ENCODE measurements at places on chromosomes 13 and 19.

- DNase-seq, result no peak
Observed at GRCh38 chr19:49888510-49888824, 8.2 kb downstream of the IL4I1 start.

DNA sequence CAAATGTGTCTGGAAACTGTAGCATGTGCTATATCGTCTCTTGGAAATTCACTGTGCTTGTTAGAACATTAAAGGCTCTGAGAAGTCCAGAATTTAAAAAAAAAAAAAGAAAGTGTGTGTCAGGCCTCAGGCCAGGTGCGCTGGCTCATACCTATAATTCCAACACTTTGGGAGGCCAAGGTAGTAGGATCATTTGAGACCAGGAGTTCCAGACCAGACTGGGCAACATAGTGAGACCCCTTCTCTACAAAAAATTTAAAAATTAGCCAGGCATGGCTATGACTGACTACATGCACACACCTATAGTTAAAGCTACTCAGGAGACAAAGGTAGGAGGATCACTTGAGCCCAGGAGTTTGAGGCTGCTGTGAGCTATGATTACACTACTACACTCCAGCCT is 4.9 kb downstream of the HNRNPUL1 start:
- DNase-seq, result no peak

GRCh38 chr19:47272448-47273312 is 2.0 kb upstream of the INAFM1 start:
- DNase-seq, result no peak

DNA sequence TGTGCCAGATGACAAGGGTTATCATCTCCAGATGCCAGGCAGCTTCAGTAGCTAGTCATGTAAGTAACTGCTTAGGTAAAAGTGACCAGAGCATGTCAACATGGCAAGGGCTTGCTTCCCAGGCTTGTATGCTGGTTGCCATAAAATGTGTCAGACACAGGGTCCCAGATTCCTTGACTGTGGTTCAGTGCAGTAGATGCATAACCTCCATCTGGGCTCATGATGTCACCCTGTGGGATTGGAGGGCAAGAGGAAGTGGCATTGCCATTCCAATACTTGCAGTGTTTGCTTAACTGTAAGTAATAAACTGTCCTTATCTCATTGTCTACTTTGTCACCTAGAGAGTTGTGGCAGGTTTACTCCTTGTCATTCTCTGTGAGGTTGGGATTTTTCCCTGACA is 226.8 kb downstream of the PCDH17 start:
- DNase-seq, result no peak

DNA sequence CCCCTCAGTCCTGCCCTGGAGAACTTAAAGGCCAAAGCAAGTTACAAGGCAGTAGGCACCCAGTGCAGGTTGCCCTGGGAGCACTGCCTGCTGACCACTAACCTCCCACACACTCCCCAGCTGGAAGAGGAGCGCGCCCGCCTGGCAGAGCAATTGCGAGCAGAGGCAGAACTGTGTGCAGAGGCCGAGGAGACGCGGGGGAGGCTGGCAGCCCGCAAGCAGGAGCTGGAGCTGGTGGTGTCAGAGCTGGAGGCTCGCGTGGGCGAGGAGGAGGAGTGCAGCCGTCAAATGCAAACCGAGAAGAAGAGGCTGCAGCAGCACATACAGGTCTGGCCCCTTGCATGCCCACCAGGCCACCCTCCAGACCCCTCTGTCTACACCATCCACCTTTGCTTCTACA is 61.1 kb downstream of the KCNC3 start:
- no peak for DNase-seq

GRCh38 chr13:51047434-51048165 is 63.5 kb downstream of the C13orf42 start:
- DNase-seq, result no peak

DNA sequence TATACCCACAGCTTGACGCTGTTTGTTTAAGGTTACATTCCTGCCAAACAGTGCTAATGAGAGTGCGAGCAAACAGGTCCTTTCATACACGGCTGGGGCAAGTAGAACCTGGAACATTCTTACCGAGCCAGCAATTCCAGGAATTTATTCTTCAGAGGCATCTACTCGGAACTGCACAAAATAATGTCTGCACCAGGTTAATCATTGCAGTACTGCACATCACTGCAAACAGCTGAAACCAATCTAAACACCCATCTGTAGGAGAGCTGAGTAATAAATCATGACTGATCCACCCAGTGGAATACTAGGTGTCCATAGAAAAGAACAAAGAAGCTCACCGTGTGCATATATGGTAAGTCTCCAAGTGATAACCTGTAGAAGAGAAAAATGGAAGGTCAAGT is 1.2 kb upstream of the ZNF579 start:
- no peak for DNase-seq

DNA sequence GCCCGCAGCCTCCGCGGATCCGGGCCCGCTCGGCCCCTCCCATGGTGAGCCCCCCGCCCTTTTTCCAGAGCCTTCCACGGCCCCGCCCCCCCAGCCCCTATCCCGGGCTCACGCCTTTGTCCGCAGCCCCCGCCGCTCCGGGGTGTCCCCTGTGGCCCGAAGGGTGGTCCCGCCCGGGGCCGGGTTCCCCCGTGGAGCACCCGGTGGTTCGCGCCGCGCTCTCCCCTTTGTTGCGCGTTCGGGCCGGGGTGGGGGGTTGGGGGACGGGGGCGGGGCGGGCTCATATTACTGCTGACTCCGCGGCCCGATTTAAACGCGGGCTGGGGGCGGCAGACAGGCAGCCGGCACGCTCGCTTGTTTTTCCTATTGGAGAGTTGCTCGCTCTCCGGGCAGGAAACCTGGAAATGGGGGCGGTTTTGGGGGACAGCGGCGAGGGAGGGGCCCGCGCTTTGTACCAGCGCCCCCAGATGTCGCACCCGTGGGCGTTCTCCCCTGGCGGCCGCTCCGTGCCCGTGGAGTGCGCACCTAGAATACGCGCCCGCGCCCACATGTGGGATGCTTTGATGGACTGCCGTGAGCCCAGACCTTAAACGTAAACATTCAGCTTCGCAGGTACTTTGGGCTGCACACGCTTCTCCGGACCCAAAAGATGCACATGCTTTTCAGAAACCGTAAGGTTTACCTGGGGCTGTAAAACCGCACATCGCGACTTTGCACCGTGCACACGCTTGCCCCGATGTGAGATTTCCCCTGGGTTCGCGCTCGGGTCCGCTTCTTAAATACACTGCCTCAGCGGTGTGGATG is 699 bp downstream of the PTOV1 start:
- DNase-seq, result no peak

- DNase-seq, result no peak
Observed at GRCh38 chr13:102580552-102581169, 16.1 kb upstream of the TPP2 start.

DNA sequence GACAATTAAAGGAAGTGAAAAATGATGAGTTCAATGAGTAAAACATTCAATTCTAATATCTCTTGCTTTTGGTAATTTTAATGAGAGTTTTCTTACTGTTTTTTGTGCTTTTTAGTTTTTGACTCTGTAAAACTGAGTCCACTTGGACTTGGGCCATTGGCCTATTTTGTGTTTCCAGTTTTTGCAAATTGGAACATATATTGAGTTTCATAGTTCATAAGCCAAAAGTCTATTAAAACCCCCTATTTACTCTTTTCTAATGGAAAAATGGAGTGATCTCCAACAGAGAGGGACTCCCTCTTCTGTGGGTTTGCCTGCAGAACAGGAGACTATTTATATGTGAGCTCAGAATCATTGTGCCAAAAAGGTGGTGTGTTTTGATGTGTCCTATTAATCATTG is 219.7 kb upstream of the SPRY2 start:
- DNase-seq, result no peak

DNA sequence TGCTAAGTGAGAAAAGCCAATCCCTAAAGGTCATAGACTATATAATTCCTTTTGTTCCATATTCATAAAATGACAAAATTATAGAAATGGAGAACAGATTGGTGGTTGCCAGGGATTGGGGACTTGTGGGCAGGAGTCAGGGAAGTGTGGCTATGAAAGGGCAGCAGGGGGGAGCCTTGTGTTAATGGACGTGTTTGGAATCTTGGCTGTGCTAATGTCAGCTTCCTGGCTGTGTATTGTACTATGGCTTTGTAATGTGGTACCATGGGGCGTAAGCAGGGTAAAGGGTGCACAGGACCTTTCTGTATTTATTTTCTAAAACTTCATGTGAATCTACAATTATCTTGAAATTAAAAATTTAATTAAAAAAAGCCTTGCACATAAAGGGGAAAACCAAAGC is 248.5 kb downstream of the UQCRFS1 start:
- no peak for DNase-seq

DNA sequence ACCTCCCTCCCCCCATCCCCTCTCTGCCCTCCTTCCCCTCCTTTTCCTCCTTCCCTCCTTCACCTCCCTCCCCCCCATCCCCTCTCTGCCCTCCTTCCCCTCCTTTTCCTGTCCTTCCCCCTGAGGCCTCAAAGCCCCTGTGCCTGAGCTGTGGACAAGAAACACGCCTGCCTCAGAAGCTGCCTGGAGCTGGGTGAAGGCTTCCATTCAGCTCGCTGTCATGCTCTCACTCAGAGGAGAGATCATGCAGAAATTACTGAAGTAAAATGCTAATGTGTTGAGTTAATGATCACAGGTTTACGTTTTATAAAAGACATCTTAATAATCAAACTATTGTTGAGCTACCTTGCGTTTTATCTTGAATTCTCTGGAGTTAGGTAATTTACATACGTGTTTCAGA is 114.5 kb downstream of the ATP11A start:
- DNase-seq, result no peak

GRCh38 chr19:56617531-56617930 is 22.4 kb downstream of the ZNF71 start:
- no peak for DNase-seq

GRCh38 chr19:7873304-7874075 is 700 bp downstream of the PRR36 start:
- DNase-seq, result no peak

- no peak for DNase-seq
Observed at GRCh38 chr19:19550972-19551852, 13.1 kb downstream of the CILP2 start.

DNA sequence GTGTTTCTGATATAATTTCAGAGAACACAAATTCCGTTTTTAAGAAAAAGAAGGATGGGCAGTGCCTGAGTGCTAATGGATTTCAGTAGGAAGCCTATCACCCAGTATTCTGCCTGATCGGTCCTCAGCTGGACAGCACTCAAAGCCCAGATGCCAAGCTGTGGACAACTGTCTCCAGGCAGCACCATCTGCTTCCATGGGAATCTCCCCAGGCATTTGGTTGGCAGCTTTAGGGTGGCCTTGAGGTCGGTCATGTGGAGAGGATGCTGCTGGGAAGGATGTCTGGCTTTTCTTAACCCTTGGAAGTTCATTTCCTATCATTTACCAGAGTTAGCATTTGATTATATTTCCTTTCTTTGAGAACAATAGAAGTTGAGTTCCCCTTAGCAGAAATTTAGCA is 311.7 kb downstream of the TBC1D4 start:
- no peak for DNase-seq

DNA sequence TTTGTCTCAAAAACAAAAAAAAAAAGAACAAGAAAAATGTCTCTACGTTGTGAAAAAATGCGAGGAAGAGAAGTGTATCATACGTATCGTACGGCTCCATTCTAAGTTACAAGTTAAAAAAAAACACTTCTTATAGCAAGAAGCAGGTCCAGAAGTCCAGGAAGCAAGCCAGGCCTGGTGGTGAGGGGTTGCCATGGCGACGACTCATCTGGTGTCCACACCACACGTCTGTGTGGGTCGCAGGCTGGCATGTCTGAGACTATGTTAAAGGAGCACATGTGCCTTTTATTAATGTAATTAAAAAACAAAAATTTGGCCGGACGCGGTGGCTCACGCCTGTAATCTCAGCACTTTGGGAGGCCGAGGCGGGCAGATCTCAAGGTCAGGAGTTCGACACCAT is 5.9 kb downstream of the MED16 start:
- DNase-seq, result no peak

GRCh38 chr19:50005428-50005827 is 19.7 kb downstream of the VRK3 start:
- no peak for DNase-seq

DNA sequence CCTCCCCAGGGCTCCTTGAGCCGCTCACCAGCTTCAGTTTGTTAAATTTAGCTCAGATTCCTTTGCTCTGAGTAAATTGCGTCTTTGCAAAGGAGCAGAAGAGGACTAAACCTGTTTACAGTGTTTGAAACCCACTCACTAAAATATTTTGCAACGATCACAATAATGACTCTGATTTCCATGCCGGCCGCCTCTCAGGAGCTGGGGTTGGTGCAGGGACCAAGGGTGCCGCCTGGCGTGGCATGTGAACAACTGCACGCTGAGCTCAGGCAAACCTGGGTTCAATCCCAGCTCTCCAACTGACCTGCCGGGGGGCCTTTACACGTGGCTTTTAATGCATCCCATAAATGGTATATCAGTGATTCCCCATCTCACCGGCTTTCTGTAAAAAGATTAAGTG is 68.7 kb upstream of the CACNA1A start:
- DNase-seq, result no peak

DNA sequence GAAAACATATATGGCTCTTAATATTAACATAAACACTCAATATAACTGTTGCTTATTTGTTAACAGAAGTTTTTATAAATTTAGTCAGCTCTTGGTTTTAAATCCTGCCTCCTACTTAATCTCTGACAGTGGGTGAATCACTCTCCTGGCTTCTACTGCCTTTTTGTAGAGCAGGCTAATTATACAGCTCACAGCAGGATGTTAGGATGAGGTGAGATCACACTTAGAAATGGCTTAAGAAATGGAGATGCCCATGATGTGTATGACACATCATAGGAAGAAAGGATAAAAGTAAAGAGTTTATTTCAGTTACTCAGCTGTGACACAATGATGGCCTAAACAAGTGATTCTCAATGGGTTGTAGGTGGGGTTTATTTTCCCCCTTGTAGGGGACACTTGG is 345.6 kb downstream of the SPRY2 start:
- DNase-seq, result no peak

DNA sequence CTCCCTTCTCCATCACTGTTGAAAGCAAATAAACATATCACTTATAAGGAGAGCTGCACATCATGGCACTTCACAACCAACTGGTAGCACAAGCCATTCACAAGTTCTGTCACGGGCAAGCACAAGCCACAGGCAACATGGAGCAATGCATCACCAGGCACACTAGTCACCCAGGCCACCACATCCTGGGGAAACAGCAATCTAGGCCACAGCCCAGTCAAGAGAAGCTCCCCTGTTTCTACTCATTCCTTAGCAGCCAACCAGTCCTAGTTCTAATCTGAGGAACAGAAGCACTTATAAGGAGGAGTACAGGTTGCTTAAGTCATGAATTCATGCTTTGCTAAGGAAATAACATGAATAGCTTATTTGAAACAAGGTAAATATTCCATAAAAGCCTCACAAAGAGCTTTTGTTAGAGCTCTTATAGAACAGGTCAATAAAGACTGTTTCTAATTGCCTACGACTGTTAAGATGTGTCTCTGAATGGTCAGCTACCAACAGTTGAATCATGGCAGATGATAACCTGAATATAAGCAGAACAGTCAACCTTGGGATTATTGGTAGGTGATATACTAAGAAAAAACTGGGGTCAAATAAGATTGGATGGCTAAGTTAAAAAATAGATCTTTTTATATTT is 169.0 kb downstream of the TBC1D4 start:
- DNase-seq, result no peak

GRCh38 chr19:51407511-51408131 is 9.8 kb downstream of the SIGLEC10 start:
- no peak for DNase-seq
